ENCODE measurements at places on chromosomes 7 and 10.

DNA sequence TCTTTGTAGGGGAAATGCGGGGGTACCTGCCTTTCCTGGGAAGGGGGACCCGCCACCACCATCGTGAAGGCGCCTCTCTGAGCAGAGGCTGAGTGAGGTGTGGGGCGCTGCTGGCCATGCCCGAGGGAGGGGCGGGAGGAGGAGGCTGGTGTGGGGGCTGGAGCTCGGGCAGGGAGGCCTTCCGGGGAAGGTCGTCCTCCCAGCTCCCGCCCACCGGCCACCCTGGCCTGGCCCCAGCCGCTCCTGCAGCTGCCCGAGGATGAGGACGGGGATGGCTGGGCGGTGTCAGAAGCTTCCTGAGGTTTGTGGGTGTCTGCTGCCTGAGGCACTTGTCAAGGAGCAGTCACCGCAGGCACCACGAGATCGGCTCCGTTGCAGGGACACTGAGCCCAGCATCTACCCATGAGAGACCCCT is 11.4 kb downstream of the PWWP2B start:
- no peak for DNase-seq

GRCh38 chr10:36880898-36881297 is 244.5 kb upstream of the ANKRD30A start:
- no peak for DNase-seq

DNA sequence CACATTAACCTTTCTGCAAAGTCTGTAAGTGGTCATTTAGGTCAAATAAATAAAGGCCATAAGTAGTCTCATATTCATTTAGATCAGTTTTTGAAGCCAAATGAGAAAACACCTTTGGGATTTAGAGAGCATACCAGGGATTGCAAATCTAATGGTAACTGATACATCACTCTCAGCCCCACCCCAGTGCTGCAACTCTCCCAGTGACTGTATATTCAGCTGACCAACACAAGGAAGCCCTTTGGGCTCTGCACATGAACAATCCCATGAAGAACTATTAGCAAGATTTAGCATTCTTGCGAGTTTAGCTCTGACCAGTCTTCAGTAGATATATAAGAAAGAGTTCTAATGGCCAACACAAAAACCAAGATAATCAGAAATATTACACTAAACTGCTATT is 252.3 kb downstream of the CSTF2T start:
- no peak for DNase-seq

DNA sequence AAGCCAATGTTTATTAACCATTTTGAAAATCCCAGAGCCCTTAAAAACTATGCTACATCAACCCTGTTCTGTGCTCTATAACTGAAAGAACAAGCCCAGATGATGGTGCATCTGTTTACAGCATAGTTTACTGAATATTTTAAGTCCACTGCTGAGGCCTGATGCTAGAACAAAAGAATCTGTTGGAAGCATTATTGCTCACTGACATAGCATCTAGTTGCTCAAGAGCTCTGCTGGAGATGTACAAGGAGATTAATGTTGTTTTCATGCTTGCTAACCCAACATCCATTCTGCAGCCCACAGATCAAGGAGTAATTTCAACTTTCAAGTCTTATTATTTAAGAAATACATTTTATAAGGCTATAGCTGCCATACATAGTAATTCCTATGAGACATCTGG is 181.3 kb upstream of the FEZF1 start:
- DNase-seq, result no peak

DNA sequence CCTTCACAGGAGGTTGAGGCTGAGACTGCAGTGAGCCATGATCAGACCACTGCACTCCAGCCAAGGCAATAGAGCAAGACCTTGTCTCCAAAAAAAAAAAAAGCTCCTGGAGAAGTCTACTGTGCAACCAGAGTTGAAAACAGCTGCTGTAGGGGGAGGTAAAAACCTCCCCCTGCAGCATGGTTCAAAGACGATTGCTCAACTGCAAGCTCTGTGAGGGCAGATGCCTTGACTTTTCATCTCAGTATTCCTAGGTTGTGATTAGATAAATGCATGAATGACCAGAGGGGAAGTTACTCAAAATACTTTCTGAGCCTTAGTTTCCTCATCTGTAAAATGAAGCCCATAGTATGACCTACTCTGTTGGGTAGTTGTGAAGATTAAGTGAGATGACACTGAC is 25.0 kb upstream of the PPA1 start:
- DNase-seq, result no peak

DNA sequence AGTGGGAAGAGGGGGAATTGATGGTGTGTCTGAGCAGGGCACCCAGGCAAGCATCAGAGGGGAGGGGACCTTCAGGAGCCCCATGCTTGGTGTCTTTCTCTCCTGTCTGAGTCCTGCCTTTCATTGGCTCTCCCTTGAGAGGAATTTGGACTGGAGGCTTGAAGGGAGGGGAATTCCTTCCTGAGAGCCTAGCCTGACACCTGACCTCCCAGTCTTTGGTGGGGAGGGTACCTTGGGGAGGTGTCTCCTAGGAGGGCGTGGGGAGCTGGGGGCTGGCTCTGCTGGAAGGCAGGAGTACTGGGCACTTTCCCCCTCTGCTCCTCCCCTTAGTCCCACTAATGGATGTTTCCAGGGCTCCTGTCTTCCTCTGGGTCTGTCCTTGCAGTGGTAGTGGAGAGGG is 1.3 kb upstream of the SFRP5 start:
- DNase-seq, result no peak

GRCh38 chr7:123798532-123799188 is 46.3 kb upstream of the HYAL4 start:
- DNase-seq, result no peak

- DNase-seq, result no peak
Measured at GRCh38 chr10:76935941-76936613, 701.5 kb downstream of the KCNMA1 start.

- DNase-seq, result no peak
Measured at GRCh38 chr7:28024786-28025334, 155.7 kb downstream of the JAZF1 start.

DNA sequence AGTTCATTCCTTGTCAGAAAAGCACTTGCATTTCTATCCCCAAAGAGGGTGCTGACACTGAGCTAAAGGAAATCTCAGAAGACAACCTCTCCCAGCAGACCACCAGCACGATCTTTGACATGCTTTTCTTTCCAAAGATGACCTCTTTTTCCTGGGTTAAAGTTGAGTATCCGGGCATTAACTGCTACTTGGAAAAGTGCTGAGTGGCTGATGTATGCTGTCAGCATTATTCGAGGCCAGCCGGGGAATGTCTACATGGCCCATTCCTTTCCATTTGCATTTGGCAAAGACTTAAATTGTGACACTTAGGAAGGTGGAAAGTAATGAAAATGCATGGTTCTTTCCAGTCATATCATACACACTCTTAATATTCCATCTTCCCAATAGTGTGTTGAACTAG is 90.6 kb upstream of the SKAP2 start:
- no peak for DNase-seq

DNA sequence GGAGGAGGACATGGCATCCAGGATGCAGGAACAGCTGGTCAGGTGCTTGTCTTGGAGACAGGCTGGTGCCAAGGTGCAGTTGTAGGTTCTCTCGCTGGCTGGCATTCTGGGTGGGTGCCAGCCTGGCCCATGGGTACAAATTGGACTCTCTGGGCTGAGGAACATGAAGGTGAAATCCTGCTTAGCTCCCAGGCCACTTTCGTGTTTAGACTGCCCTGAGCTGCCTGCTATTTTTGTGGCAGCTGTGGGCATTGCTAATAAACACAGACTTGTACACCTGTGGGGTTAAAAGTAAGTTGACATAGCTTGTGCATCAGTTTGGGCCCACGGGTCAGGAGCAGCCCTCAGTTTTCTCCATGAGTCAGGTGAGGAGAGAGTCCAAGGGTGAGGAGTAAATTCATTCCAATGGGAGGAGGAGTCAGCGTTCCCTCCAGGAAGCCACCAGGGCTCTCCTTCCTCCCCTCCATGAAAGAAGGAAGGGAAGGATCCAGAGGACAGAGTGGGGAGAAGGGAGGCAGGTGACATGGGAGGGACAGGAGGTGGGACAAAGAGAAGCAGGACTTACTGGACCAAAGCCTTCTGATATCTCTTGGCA is 380.0 kb downstream of the GLRX3 start:
- DNase-seq, result no peak

DNA sequence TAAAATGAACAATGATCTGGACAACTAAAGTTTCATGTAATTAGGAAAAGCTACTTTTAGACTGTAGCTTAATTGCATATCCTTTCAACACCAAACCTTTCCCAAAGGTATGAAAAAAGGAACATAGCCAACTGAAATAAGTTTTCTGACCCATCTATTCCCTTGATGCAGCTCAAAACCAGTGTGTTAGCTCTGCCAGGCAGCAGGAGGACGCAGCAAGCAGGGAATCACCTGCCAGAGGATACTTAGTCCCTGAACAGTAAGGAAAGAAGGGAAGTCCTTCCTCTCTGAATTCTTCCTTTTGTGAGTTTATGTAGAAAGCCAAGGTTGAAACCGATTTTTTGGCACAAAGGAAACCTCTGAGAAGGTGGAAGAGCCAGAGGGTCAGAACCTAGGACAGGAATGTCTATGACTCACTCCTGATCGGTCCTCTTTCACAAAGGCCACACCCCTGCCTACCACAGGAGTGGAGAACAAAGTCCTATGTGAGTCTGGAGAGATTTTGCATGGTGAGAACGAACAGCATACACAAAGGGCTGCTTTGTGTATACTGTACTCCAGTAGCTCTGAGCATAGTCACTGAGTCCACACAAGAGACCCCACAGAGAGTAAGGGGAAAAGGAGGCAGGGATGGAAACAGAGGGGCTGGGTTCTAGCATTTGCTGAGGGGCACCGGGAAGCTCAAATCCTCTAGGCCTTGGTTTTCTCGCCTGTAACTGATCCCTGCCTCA is 68.8 kb upstream of the GSDME start:
- no peak for DNase-seq

GRCh38 chr7:18626086-18626485 is 130.5 kb downstream of the HDAC9 start:
- no peak for DNase-seq

- no peak for DNase-seq
Measured at GRCh38 chr7:55549457-55549856, 22.8 kb downstream of the VOPP1 start.

DNA sequence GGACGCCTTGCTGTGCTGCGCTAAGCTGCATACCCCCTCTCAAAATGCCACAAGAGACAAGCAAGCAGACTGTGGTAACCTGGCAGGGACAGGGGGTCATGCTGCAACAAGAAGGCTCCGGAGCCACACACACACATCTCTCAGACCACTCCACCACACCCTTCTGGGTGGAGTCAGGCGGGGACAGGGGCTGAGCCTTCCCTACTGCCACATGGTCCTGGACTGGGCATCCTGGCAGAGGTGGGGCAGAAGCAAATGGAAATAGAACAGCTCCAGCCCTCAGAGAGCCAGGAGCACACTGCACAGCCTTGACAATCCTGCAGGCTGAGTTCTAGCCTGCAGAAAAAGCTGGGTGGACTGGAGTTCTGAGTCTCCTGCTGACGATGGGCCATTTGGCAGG is 28.4 kb upstream of the NPFFR1 start:
- no peak for DNase-seq

DNA sequence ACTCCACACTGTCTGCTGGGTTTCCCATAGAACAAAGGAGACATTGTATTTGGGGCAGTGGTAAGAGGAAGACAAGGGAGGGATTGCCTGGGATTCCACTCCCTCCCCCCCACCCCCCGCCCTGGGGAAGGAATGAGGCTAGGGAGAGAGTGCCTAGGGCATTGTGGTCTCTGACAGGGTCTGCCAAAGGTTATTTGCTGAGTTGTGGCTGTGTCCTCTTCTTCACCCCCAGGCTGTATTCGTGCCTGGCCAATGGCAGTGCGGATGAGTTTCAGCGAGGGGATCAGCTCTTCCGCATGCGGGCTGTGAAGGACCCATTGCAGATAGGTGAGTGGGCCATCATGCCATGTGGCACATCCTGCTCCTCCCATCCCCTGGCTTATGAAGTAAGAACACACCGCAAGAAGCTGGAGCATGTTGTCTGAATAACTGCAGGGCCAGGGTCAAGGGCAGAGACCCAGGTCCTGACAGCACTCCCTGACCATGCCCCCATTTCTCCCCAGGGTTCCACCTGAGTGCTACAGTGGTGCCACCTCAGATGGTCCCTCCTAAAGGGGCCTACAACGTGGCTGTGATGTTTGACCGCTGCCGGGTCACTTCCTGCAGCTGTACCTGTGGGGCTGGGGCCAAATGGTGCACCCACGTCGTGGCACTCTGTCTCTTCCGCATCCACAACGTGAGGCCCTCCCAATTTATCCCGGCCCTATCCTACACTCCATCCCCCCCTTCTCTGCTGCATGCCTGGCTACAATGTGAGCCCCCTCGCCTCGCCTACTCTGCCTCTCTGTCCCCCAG is 3.7 kb downstream of the ZSWIM8 start:
- no peak for DNase-seq

- no peak for DNase-seq
Measured at GRCh38 chr10:97736403-97736901, 476 bp upstream of the ZFYVE27 start.

DNA sequence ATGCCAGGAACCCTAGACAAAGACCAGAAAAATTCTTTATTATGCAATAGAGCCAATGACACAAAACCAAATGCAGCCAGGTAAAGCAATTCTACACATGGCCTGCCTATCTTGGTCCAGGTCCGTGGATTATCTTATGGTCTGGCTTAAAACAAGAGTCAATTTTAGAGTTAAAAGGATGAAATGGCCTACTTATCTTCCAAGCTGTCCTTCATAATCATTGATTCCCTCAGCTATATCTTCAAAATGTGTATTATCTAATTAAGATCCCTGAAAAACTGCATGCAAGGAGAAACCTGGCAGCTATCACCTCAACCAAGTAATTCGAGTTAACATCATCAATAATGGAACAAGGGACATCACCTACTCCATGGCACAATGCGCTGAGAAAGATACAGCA is 479.4 kb upstream of the NRP1 start:
- no peak for DNase-seq

- peak; percentile 44 for DNase-seq
Measured at GRCh38 chr7:31027161-31027965, 24.7 kb upstream of the ADCYAP1R1 start.

DNA sequence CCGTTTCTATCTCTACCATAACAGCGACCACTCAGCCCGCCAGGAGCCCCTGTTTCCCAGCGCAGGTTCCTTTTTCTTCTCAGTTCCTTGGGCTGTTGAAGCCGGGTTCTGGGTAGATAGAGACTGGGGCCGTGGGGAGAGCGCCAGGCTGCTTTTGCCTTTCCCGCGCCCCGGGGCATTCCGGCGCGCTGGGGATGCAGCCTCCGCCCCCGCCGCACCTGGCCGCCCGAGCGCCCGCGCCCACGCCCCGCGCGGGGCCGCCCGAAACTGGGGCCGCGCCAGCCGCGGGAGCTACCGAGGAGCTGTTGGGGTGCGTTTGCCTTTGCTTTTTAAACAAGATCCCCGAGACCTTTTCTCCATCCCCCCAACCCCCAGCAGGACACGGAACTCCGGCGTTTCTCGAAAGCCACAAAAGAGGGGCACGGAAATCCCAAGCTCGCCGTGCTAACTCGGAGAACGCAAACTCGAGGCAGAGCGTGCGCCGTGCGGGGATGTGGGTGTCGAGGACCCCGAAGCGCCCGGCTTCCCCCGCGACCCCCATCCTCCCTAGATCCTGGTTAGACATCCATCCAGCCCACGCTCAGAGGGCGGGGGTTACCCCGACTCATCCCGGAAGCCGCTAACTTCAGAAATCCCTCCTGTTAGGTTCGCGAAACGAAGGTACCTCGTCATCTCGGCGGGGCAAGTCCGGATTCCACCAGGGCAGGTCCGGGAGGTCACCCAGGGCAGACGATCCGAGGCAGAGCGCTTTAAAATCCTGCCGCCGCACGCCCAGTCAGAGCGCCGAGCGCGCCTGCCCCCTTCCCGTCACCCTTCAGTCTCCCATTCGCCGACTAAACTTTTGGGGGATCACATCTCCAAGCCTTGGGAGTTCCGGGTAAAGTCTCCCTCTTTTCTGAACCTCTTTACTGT is 1.0 kb downstream of the GRM8 start:
- peak; percentile 32 for DNase-seq

- no peak for DNase-seq
Measured at GRCh38 chr7:23462846-23463245, 7.4 kb downstream of the IGF2BP3 start.
